ENCODE measurements at places on chromosomes 7 and 10.
A peak's percentile ranks its signal among the peaks of the same experiment; 100 is the strongest.

DNA sequence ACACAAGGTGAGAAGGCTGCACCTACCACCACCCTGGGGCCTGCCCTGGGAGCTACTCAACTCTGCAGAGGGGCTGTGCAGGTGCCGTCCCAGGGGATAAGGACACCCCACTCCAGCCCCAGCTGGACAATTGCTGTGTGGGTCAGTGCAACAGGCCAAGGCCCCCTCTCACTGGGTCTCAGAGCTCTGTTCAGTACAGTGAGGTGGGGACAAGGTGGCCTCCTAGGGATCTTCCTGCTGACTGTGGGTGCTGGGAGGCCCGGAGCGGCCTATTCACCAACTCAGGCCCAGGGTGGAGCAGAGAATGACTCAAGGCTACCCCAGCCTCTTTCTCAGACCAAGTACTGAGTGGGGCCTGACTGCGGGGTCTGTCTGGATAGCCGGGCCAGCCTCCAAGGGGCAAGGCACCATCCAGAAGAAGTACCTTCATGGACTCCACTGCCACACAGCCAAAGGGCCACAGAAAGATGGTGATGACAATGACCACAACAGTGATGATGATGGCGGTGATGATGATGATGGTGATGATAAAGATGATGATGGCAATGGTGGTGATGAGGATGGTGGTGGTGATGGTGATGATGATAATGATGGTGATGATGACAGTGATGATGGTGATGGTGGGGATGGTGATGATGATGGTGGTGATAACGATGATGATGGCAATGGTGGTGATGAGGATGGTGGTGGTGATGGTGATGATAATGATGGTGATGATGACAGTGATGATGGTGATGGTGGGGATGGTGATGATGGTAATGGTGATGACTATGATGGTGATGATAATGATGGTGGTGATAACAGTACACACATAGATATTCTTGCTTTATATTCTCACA, 59.8 kb upstream of the DNAAF5 start:
- no peak for DNase-seq

GRCh38 chr7:78499283-78499682, 700.7 kb downstream of the PHTF2 start:
- DNase-seq, result no peak

GRCh38 chr10:60827791-60828488, 49.7 kb downstream of the CDK1 start:
- no peak for DNase-seq

DNA sequence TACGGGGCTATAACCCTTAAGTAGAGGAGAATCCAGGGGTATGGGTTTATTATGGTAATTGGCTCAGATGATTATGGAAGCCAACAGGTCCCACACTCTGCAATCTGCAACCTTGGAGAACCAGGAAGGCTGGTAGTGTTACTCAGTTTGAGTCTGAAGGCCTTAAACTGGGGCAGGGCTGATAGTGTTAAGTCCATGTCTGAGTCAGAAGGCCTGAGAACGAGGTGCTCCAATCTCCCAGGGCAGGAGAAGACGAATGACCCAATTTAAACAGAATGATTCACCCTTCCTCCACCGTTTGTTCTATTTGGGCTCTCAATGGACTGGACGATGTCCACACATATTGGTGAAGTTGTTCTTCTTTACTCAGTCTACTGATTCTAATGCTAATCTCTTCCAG, 244.5 kb upstream of the PTER start:
- no peak for DNase-seq

DNA sequence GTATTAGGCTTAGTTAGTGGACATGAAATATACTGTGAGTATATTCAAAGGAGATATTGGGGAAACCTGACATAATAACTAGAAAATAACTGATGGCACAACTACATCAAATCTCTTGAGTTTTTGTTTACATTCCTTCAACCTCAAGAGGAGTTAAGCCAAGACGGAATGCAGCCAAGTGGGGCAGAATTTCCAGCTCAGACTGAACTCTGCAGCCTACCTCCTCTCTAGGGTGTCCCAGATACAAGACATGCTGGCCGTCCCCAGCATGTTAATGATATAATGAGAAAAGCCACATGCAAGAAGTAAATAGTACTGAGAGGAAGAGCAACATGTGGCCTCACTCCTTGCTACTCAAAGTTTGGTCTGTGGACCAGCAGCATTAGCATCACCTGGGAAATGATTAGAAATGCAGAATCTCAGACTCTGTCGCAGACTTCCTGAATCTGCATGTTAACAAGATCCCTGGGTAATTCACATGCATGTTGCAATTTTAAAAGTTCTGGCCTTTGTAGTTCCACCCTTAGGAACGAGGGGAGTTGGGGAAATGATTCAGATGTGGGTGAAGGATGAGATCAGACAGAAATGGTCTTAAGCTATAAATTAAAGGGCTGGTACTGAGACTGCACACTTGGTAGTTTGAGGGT, 118.4 kb upstream of the CACUL1 start:
- peak; percentile 76 for DNase-seq

GRCh38 chr10:83425306-83425705, 714.0 kb upstream of the GHITM start:
- DNase-seq, result no peak

- no peak for DNase-seq
Observed at GRCh38 chr10:31121757-31122577, 90.3 kb upstream of the ZNF438 start.
